ENCODE measurements at places on chromosomes 16 and 17.

DNA sequence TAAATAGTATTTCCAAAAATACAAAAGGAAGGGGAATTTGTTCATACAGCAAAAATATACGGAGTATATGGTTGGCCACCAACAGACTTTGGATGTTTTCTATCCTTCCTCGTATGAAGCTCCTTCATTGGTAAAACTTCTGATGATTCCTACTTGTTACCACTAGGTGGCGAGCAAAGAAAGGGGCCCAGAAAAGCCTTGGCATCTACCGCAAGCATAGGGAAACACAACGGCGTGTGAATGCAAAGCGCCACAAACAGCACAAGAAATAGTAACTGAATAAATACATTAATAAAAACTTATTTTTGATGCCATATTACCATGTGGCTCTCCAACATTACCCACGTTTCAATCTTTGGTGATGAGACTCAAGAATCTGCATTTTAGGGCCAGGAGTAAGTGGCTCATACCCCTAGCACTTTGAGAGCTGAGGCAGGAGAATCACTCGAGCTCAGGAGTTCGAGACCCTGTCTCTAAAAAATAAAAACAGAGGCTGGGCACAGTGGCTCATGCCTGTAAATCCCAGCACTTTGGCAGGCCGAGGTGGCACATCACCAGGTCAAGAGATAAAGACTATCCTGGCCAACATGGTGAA is 34.5 kb downstream of the YWHAE start:
- no peak for DNase-seq

DNA sequence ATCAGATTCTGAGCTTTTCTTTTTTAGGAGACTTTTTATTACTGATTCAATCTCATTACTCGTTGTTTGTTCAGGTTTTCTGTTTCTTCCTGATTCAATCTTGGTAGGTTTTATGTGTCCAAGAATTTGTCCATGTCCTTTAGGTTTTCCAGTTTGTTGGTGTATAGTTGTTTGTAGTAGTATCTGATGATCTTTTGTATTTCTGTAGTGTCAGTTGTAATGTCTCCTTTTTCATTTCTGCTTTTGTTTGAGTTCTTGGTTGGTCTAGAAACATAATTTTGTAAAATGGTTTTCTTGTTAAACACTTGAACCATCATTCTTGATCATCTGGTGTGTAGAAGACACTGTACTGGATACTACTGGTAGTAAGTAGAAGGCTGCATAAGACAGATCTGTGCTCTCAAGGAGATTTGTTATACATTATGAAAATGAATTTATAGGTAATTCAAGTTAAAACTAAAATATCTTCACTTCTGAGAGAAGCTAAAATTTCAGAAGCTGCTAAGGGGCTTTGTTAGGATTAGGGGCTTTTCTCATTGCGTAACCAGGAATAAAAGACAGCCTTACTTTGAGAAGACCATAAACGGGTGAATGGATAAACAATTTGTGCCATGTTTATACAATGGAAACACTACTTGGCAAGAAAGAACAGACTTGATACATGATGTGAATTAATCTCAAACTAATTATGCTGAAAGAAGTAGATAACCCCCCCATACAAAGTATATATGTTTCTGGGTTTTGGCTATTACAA is 44.0 kb downstream of the NSRP1 start:
- no peak for DNase-seq

DNA sequence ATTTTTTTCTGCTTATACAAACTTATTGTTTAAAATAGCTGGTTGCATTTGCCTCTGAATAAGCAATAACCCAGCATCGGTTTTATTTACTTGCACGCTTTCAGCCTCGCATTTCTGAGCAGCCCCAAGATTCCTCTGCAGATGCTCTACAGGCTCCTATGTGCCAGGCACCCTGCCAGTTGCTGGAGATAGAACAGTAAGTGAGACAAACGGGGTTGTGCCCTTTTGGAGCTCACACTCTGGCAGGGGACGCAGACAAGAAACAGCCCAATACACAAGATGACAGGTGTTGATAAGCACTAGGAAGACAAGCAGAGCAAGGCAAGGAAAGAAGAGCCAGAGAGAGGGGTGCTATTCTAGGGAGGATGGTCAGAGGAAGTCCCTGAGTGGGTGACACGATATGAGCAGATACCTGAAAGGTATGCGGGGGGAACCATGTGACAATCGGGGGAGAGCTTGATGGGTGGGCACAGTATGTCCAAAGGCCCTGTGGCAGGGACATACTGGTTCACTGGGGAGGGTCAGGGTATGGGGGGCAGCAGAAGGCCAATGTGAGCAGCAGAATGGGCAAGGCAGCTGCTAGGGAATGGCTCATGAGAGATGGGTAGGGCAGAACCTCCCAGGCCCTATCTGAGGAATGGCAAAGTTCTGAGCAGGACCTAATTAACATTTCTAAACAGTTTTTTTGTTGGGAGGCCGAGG is 18.7 kb upstream of the ADORA2B start:
- DNase-seq: no peak

- DNase-seq: no peak
Measured at GRCh38 chr17:65228734-65229620, 91.8 kb downstream of the RGS9 start.

DNA sequence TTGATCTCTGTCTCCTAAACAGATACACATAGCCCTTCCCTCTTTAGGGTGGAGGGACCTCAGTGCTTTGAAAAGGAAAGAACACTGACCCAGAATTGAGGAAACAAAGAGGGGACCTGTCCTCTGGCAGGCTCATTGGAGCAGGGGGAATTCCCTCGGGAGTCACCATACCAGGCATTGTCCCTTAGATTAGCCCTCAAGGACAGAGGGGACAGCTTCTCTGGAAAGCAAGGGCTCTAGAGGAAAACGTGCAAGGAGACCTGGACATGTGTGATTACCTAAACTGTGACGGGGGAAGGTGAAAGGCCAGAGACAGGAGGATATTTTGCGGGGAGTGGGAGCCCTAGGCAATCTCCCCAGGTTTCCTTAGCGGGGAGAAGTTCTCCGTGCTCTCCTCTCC is 7.6 kb upstream of the FZD2 start:
- DNase-seq: no peak

DNA sequence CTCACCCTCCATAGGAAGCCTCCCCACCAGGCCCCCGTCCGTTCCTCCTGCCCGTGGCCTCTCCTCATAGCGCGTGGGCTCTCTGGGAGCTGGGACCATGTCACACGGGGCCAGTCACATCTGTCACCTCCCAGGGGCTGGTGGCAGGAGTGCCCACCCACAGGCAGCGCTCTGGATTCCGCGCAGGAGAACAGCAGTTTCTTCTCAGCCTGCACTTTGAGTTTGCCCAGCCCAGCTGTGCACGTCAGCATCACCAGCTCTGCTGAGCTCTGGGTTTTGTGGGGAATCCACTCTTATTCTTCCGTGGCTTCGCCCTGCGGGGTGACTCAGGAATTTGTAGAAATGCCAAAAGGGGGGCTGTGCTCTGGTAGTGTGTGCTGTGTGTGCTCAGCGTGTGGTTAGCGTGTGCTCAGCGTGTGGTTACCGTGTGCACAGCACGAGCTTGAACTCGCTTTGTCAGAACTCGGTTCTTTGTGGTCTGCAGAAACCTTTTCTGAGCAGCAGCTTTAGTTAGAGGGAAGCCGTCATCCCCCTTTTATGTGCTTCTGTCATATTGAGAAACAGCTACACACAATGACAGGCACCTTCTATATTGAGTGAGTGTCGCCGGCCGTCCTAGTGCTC is 3.2 kb downstream of the ACSF3 start:
- peak; percentile 46 for DNase-seq

GRCh38 chr16:51696376-51696775 is 545.3 kb upstream of the SALL1 start:
- no peak for DNase-seq

DNA sequence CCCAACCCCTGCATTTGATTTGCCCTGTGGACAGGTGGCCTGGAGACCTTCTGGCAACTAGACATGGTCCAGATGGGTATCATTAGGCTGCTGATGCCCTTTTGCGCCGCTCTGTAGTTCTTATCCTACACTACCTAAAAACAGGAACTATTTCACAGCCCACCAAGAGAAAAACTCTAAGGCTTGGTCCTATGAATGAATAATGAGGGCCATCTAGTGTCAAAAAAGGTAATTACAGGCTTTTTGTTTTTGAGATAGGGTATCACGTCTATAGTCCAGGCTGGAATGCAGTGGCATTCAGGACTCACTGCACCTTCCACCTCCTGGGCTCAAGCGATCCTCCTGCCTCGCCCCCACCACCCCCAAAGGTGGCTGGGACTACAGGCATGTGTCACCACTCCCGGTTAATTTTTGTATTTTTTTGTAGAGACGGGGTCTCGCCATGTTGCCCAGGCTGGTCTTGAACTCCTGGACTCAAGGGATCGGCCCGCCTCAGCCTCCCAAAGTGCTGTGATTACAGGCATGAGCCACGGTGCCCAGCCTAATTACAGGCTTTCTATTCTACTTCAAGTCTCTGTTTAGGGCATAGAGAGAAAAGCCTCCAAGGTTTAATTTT is 20.9 kb downstream of the COIL start:
- DNase-seq: no peak

- DNase-seq: no peak
Measured at GRCh38 chr17:36203335-36203734, 6.8 kb upstream of the CCL3L1 start.

DNA sequence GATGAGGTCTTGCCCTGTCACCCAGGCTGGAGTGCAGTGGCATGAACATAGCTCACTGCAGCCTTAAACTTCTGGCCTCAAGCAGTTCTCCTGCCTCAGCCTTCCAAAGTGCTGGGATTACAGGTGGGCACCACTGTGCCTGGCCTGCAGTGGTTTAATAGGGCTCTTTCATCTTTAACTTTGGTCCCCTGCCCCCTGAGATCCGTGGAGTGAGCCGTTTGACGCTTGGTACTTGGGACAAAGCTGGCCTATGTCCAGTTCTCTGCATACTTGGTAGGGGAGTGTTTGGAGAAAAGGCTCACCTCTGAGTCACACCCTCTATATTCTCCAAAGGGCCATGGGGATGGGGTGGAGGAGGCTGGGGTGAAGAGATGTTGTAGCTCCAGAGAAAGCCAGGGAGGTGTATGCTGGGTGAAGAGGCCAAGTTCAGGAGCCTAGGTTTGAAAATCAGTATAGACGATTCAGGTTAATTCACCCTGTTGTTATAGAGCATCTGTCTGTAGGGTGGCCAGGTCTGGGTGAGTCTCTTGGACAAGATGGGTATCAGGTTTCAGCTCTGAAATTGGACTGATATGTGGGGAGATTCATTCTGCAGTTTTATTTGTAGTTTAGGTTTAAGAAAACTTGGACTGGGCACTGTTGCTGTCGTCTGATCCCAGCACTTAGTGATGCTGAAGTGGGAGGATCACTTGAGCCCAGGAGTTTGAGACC is 17.6 kb downstream of the ABCC1 start:
- no peak for DNase-seq

GRCh38 chr17:33055171-33055611 is 63.5 kb downstream of the SPACA3 start:
- DNase-seq: no peak
